ENCODE measurements at places on chromosomes 7 and 10. TPM values are rescaled to one million over a fixed set of nuclear protein-coding genes. Genes with fewer than 3 reads are reported as not detected.

Gene CHN2
- total RNA-seq = 12.6 TPM

- H3K4me1 ChIP-seq = peaks cover 2% of the 10 kb centered on the region
- H3K36me3 ChIP-seq = no peaks in the 10 kb centered on the region
- no peak overlapping the region for H3K27ac ChIP-seq
- H3K27me3 ChIP-seq = peaks cover 3% of the 10 kb centered on the region
- no peak overlapping the region for H3K4me3 ChIP-seq
- peak; percentile 53 for DNase-seq
These were observed 17.9 kb upstream of the BAIAP2L1 start for GRCh38 chr7:98418636-98419315.

DNA sequence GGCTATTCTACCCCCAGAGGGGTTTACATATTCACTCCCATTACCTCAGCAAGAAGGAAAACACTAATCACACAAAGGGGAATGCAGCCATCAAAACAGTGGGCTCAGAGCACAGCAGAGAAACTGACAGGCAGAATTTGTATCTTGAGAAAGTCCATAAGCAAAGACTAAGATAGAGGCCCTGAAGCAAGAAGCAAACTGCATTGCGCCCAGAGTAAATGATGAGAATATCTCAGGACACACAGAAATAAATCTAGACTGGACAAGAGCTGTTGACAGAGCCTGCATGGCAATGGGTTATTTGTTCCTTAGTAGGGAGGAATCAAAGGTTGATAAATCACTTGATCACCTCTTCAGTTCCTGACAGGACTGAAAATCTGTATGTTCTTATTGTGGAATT is 440.7 kb upstream of the CELF2 start:
- no peaks in the 10 kb centered on the region for H3K36me3 ChIP-seq
- H3K4me3 ChIP-seq = no peak overlapping the region
- no peaks in the 10 kb centered on the region for H3K4me1 ChIP-seq
- H3K27ac ChIP-seq = no peak overlapping the region

DNA sequence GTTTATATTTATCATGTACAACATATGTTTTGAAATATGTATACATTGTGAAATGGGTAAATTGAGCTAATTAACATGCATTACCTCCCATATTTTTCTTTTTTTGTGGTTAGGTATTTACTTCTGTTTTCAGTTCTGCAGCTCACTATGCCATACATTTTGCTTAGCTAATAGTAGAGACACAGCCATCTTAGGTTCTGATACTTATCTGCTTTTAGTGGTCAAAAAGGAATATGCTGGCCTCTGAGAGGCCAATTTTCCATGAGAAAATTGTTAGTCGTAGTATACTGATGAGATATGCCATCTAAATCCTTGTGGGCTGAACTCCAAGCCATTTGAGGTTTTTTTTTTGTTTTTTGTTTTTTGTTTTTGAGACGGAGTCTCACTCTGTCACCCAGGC is 31.0 kb downstream of the SGPL1 start:
- peaks cover 19% of the 10 kb centered on the region for H3K4me1 ChIP-seq
- no peak for DNase-seq
- no peak overlapping the region for H3K4me3 ChIP-seq
- H3K36me3 ChIP-seq = peaks cover 13% of the 10 kb centered on the region
- no peaks in the 10 kb centered on the region for H3K27me3 ChIP-seq

DNA sequence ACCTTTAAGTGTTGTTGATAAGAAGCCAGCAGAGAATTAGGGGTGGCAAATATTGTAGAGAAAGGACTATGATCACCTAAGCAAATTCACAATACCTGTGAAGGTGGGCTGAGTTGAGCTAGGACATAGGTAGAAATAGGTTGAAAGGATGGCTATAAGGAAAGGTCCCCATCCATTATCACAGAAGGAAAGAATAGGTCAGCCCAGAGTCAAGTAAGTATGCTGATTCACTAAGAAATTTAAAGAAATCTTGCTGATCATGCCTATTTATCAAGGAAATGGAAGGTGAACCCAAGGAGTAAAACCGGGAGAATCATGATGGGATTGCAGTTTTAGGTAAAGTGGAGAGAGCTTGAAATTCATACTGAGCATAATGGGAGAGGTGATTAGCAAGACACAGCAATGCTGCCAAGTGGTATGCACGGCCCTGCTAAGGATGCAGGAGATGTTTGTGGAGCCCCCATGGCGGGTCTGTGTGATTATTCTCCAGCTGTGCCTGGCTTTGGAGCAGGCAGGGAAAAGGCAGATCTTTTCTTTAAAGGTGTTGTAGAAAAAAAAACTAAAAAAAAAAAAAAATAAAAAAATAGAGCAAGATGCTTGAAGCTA is 399.4 kb downstream of the PLXDC2 start:
- no peaks in the 10 kb centered on the region for H3K4me1 ChIP-seq
- DNase-seq = no peak
- no peak overlapping the region for H3K27ac ChIP-seq
- no peak overlapping the region for H3K4me3 ChIP-seq
- no peaks in the 10 kb centered on the region for H3K36me3 ChIP-seq

- peak overlapping the region; percentile 34 for H3K27ac ChIP-seq
- peaks cover 31% of the 10 kb centered on the region for H3K4me1 ChIP-seq
- no peaks in the 10 kb centered on the region for H3K36me3 ChIP-seq
- H3K27me3 ChIP-seq = peaks cover 4% of the 10 kb centered on the region
- DNase-seq = peak; percentile 66
These were observed 1.1 kb downstream of the EPHA1 start for GRCh38 chr7:143407287-143408251.

GRCh38 chr10:21517134-21518031 is 8.1 kb downstream of the SKIDA1 start:
- peaks cover 37% of the 10 kb centered on the region for H3K4me1 ChIP-seq
- H3K4me3 ChIP-seq = peak overlapping the region; percentile 78
- no peak for DNase-seq
- H3K27ac ChIP-seq = no peak overlapping the region
- H3K36me3 ChIP-seq = no peaks in the 10 kb centered on the region
